Activated naive CD8-positive, alpha-beta T cell treated with anti-CD3 and anti-CD28 coated beads, Interleukin-2, amount 50 U/mL, for 16 hours (primary cell): ENCODE measurements at places on chromosomes 12 and 14.

DNA sequence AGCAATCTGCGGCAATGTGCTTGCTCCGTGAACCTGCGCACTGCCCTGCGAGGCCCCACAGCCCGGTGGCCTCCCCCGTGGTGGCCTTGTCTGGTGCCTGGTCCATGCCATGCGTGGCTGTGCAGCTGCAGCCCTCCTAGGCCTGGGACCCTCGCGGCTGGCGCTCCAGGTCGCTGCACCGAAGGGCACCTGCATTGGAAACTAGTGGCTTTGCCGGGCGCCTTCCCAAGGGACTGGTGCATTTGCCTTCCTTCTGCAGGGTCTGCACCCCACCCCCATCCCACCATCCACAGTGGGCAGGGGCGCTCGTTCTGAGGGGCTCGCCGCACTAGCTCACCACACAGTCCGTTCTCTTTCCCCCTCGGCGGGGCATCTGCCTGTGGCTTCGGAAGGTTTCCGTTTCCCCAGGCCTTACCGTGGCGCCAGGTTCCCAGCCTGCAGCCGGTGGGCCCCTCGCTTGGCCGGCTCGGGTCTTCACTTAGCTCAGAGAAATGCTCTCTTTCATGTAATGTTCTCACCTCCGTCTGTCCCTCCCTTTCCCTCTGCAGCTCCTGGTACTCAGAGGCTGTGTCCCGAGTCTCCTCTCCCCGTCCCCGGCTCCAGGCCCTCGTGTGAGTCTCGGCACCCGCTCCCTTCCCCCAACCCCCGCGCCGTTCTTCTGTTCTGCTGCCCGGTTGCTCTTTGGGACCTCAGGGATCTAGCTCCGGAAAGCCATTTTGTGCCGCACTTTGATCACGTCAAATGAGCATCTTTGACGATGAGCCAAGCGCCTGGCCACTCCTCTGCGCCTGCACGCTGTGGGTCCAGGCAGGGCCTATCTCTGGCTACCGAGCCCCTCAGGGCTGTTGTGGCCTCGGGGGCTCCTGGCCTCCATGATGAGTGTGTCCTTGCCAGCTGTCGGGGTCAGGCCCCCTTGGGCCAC, 31.9 kb downstream of the JAG2 start:
- DNase-seq, result no peak

DNA sequence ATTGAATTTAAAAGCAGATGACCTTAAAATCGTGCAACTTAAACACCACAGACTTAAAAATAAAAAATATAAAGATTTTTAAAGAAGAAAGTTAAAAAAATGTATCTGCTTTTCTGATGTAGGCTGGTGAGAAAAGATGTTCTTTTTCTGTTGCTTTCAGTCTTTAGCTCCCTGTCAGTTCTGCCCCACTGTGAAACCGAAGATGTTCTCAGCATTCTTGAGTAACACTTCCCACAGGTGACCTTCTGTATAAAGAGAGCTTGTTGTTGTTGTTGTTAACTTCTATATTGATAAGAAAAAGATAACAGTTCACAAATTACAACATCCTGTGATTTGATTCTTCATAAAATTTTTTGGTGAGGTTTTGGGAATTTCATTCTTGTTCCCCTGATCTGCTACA, 377.9 kb upstream of the RGS6 start:
- DNase-seq, result no peak

- no peak for DNase-seq
Measured at GRCh38 chr14:65117769-65118745, 15.7 kb upstream of the MAX start.

DNA sequence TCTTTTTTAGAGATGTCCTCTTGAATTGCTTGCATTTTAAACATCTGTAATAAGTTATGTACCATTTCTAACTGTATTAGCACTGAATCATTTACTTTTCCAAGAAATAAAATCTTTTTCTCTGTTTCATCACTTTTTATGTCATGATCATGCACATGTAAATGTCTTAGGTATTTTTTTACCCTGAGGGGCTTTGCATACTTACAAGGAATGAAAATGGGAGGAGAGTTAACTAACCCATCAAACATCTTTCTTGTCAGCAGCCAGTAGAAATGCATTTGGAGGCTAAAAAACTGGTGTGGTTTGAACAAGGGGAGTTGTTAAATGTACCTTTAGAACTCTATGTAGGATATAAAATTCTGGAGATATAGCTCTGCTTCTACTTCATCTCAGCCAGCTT, 1080.3 kb downstream of the GALC start:
- DNase-seq, result no peak

DNA sequence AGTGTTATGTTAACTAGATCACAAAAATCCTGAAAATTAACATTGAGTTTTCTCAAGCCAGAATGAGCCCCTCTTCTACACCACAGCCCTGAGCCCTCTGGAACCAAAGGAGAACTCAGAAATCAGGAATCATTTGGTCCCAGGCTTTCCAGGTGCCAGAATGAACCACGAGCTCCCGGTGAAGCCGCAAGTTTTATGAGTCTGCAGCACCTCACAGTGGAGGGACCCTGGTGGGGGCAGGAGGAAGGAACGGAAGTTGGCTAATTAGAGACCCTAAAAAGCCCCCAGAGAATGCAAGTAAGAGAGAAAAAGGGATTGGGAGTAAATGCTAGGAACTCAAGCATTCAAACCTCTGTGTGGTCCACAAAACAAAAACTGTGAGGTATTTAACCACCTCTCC, 52.9 kb upstream of the BCL2L14 start:
- DNase-seq, result no peak

GRCh38 chr14:76194327-76194726, 42.6 kb downstream of the GPATCH2L start:
- no peak for DNase-seq

- DNase-seq, result no peak
Measured at GRCh38 chr12:53090554-53090953, 6.9 kb upstream of the IGFBP6 start.
